ENCODE measurements at places on chromosomes 16 and 17. TPM values are rescaled to one million over a fixed set of nuclear protein-coding genes. Genes with fewer than 3 reads are reported as not detected.

- no peak for DNase-seq
Observed at GRCh38 chr17:45282683-45283644, 21.1 kb upstream of the SPATA32 start.

GRCh38 chr16:4570688-4571321 lies 14.7 kb downstream of the C16orf96 start:
- DNase-seq: no peak

DNA sequence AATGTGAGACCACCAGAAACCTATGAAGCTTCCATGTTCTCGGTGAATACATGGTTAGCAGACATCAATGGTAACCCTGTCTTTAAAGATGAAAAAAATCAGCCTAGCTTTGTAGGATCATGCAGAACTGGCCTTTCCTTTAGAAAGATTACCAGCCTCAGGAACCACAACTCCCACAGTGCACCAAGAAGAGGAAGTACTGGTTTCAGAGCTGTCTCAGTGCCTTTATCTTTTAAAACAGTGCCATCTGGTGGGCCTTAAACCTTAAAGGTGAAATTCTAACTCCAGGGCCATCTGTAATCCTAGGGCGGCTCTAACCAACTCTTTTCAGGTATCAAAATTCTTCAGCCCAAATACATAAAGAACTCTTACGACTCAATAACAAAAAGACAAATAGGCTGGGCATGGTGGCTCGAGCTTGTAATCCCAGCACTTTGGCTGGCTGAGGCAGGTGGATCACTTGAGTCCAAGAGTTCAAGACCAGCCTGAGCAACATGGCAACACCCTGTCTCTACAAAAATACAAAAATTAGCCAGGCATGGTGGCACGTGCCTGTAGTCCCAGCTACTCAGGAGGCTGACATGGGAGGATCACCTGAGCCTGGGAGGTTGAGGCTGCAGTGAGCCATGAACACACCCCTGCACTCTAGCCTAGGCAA lies 5.4 kb downstream of the ATPAF2 start:
- DNase-seq: no peak

DNA sequence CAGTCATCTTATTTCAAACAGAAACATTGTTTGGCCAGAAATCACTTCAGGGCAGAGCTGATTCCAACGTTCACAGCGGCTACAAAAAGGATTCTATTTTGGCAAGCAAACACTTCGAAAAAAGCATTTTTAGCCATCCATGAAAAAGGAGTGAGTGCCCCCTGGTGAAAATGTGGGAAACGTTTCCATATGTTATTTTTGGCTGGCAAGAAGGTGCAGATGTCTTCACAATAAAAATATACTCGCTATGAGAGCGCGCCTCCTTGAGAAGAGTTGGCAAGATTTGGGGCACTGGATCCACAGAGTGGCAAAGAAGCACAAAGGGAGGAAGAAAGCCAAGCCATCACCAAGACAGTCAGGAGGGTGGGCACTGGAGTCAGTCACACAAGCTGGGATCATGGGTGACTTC lies 191.1 kb downstream of the CHD9NB start:
- DNase-seq: no peak

ENPP7 gene
- polyA plus RNA-seq: not detected

CX3CL1 gene
- 0.02 TPM for polyA plus RNA-seq
